ENCODE measurements at places on chromosomes 7 and 10.

DNA sequence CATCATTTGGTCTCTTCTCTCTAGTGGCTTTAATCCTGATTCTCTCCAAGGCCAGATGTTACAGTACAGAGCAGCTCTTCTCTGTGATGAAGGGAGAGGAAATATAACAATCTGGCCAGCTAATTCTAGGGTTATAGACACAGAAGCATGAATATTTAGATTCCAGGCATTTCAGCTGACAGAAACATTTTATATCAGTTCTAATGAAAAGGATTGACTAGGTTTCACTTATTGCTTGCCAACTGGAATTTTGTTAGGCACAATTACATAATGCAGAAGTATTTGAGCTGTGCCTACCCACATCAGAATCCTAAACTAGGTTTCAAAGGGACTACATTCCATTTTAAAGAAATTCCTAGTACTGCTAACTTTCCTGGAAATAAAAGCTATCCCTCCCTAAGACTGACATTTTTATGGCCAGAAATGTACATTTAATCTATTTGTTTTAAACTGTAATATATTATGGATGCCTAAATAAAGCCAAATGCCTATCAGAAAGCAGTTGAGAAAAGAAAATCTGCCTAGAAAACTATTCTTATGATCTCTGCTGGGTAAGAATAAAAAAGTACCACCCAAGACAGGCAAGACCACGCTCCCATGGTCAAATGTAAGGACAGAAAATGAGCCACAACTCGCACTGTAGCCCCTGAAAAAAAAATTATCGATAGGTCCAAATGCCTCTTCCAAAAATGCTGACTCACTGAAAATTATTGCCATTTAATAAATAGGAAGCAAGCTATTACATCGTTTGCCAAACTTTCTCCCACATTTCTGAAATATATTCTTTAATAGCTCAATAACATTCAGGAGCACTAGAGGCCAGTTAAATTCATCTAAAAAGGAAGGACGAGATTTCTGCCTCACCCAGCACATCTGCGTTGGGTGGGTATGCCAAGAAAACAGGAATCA lies 498.1 kb downstream of the KCNMA1 start:
- no peak for DNase-seq

GRCh38 chr7:87110778-87111177 lies 41.5 kb upstream of the DMTF1 start:
- DNase-seq: no peak

DNA sequence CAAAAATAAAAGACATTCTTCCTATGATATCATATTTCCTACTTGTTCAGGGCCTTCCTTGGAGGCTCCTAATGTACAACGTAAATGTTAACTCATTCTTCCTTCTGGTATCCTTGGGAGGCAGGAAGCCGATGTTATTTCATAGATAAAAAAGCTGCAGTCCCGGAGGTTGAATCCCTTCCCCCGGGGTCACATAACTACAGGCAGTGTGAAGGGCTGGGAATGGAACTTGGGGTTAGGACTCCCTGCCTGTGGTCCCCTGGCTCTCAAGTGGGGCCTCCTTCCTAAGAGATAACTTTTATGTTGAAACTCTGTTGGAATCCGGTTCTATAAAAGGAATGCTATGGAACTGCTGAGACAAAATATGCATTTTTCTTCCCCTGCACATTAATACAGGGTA lies 14.9 kb upstream of the CCDC3 start:
- no peak for DNase-seq

DNA sequence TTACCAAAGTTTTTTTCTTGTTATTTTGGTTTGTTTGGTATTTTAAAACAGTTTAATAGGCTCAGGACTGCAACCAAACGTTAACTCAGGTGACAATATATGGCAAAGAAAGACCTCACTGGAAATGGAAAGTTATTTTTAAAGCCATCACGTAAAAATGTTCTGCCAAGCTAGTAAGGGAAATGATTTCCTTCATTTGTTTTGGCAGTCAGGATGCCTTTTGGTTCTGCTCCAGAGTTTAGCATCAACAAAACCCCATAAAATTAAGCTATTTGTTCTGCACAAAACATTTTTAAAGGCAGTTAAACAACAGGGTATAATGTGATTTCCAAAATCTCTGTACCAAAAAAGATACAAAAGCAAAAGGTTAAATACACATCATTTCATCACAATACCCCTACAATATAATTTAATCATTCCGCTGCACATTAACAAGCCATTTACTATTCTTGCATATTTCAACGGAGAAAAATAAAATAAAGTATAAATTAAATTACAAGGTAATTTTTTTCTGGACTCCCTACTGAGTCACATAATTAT lies 172.4 kb downstream of the SEMA3E start:
- no peak for DNase-seq

- no peak for DNase-seq
These were observed 86.1 kb downstream of the TRIM24 start for GRCh38 chr7:138546064-138546619.

DNA sequence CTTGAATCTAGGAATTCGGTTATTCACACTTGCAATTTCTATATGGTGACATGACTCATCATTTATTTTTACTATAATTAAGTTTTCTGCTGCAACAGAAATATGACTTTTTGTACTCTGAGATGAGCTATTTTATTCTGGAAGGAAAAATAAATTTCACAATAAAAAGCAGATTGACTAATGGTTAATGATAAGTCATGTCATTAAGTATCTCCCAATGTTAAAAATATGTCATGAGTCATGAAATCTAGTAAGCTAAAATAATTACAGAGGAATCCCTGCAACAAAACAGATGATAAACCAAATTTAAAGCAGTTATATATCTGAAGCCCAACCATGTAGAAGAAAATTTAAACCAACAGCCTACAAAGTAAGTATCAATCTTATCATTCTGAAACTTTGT lies 149.2 kb downstream of the CACNA2D1 start:
- DNase-seq: no peak

DNA sequence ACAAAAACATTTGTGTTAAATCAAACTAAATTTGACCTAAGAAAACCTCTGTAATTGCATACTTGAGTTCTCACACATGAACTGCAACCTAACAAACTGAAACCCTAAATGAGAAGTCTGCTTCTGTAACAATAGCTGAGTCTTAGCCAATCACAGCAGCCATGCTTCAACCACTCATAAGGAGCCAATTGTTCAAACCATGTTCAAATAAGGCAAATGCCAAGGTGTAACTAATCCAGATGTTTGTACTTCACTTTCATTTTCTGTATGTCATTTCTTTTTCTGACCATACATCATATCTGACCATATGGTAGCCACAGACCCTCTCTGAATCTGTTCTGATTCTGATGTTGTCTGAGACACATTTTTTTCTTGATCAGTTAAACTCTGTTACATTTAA lies 47.5 kb upstream of the ANTXRL start:
- no peak for DNase-seq

- DNase-seq: no peak
These were observed 227.0 kb downstream of the TRIL start for GRCh38 chr7:28731092-28731658.

GRCh38 chr7:107966711-107967110 lies 36.2 kb downstream of the LAMB1 start:
- no peak for DNase-seq

- no peak for DNase-seq
These were observed 119.2 kb downstream of the LRRC4 start for GRCh38 chr7:127911968-127912511.

DNA sequence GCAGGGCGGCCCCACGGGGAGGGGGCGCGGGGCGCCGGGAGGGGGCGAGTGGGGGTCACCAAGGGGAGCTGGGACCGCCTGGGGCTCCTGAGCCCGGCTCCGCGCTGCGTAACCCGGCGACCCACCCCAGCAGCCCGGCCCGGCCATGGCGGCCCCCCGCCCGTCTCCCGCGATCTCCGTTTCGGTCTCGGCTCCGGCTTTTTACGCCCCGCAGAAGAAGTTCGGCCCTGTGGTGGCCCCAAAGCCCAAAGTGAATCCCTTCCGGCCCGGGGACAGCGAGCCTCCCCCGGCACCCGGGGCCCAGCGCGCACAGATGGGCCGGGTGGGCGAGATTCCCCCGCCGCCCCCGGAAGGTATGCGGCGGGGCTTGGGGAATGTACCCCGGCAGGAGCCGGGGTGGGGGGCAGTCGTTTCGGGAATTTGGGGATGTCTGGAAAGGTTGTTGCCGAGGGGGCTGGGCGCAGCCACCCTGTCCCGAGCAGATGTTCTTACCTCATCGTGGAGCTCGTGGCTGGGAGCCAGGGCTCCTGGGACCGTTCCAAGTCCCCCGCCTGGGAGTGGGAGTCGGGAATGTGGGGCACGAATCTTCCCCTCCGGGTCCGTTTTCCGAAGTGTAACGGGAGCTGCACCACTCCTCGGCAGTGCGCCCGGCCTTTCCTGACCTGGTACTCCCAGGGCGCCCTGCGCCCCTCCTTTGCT lies 431 bp downstream of the ZYX start:
- no peak for DNase-seq

DNA sequence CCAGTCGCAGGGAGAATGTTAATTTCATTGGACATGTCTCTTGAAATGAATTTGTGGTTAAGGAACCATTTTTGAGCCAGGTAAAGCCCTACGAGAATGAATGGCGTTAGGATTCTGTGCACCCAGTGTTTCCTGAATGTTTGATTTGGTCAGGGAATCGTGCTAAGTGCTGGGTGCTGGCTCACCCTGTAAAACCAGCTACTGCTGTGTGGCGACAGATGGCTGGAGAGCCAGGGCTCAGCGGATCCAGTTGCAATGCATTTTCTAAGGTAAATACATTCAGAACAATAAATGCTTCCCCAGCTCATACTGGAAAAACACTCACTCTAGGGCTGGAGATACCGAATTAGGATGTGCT lies 355.5 kb downstream of the GLRX3 start:
- DNase-seq: peak; percentile 24

DNA sequence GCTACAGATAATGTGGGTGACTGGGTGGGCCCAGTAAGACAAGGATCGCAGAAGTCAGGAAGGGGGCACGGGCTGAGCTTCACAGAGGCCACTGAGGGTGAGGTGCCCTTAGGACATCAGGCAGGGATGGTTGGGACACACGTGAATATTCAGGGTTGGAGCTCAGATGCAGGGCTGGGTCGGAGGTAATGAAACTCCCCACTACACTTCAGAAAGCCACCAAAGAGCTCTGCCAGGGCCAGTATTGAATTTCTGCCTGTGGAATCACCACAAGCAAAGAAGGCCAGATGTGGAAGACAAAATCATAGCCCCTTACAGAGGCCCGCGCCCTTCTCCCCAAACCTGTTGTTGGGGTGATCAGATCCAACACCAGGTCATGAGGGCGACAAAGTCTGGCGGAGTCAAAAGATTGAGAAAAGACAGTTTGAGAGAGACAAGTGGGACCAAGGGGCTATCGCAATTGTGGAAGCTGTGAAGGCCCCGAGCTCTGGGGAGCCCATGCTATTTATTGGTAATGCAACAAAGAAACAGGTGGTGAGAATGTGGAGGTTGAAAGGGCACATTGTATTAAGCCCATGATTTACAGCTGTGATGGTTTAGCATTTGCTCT lies 42.4 kb downstream of the STRA8 start:
- no peak for DNase-seq

- DNase-seq: no peak
These were observed 1.1 kb upstream of the DNAAF5 start for GRCh38 chr7:725223-726005.

All from NCI-H187 (cell line).